ENCODE measurements at places on chromosomes 6 and 20.

DNA sequence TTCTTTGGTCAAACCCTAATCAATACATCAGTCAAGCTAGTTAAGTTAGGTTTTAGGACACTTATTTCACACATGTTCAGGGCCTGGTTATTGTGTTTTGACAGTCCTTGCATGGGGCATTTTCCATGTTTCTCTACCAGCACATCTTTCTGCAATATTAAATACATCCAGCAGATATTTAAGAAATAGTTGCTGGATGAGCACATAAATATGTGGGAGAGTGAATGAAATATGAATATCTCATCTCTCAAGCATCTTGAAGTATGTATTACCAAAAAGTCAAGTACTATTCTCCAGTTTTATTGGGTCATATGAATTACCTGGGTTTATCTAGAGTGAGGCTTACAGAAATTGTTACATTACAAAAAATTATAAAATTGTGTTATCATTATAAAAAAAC is 621.9 kb upstream of the GJE1 start:
- no peak for DNase-seq

GRCh38 chr20:3916364-3916763 is 27.2 kb downstream of the PANK2 start:
- no peak for DNase-seq

DNA sequence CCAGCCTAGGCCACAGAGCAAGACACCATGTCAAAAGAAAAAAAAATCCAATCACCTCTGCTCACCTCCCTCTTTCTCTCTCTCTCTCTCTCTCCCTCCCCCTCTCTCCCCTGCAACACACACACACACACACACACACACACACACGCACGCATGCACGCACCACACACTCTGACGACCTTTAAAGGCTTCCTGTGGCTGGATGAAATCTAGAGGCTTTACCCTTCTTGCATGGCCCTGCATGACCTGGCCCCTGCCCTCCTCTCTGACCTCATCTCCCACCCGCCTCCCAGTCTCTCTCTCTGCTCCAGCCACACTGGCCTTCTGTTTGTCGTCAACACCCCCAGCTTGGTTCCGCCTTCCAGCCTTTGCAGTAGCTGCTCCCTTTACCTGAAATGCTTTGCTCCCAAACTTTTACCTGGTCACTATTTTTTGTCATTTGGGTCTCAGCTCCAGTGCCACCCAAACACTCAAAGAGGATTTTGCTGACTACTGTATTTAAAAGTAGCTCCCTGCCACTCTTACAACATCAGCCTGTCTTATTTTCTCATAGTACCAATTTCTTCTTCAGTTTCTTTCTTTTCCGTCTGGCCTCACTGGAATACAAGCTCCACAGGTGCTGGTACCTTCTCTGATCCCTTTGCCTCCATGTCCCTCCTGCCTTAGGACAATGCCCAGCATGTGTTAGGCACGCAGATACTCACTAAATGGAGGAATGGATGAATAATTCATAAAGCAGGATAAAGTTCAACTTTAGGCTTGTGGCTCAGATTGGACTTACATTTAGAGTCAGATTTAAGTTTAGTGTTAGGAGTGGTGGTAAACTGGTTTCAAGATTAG is 4.3 kb upstream of the LTA start:
- no peak for DNase-seq

DNA sequence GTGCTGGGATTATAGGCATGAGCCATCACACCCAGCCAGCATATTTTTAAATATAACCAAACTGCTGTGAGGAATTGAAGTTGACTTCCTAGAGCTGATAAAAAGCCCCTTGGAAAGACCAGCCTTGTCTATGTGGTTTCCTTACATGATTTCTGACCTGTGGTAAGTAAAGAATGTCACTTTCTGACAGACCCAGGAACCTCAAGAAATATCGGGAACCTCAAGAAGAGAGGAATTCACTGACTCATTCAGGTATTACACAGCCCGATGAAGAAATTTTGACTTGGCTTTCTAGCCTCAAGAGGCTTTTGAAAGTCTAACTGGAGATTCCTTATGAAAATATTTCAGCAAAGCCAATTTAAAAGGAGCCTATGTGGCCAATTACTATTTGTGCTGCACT is 71.8 kb downstream of the FOXF2 start:
- DNase-seq = no peak

DNA sequence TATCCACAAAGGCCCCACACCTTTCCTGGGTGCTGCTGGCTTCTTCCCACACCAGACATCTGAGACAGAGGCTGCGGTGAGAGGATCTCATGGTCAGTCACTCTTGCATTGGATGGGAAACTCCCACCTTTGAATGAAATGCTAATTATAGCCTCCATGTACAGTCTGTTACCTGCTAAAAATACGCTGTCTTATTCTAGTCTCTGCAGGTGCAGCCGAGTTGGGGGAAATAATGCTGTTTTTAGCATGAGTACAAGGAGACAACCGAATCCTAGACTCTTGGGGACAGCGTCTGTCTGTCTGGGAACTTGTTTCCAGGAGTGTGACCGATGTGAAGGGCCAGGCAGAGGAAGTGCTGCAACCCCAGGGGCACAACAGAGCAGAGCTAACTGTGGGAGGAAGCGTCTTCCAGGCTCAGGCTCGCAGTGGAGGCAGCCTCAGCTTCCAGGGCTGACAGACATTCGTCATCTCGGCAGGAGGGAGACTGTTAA is 286.2 kb downstream of the PREX1 start:
- no peak for DNase-seq

GRCh38 chr6:20238688-20239587 is 26.7 kb upstream of the MBOAT1 start:
- DNase-seq = no peak

GRCh38 chr6:16163066-16163465 is 34.2 kb downstream of the MYLIP start:
- DNase-seq = no peak

DNA sequence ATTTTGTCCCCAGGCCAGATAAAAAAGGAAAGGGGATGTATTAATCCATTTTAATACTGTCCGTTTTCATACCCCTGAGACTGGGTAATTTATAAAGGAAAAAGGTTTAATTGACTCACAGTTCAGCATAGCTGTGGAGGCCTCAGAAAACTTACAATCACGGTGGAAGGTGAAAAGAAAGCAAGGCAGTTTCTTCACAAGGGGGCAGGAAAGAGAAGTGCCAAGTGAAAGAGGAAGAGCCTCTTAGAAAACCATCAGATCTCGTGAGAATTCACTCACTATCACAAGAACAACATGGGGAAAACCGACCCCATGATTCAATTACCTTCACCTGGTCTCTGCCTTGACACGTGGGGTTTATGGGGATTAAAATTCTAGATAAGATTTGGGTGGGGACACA is 152.5 kb downstream of the IBTK start:
- no peak for DNase-seq

GRCh38 chr6:80988286-80988685 is 764.2 kb downstream of the TENT5A start:
- DNase-seq = no peak

GRCh38 chr20:3929713-3930060 is 40.5 kb downstream of the PANK2 start:
- DNase-seq = no peak
